ENCODE measurements at places on chromosomes 3 and 15.

- no peaks in the 10 kb centered on the region for H3K27me3 ChIP-seq
- no peak overlapping the region for H3K27ac ChIP-seq
- H3K4me1 ChIP-seq, result no peaks in the 10 kb centered on the region
- H3K4me3 ChIP-seq, result no peak overlapping the region
- no peak for DNase-seq
Measured at GRCh38 chr3:71415681-71416122, 167.8 kb downstream of the FOXP1 start.

- no peaks in the 10 kb centered on the region for H3K4me1 ChIP-seq
- H3K27me3 ChIP-seq, result no peaks in the 10 kb centered on the region
- no peak overlapping the region for H3K4me3 ChIP-seq
- H3K36me3 ChIP-seq, result no peaks in the 10 kb centered on the region
Measured at GRCh38 chr3:175238801-175239200, 379.7 kb downstream of the NAALADL2 start.

- no peaks in the 10 kb centered on the region for H3K27me3 ChIP-seq
- no peak for DNase-seq
- H3K4me1 ChIP-seq, result no peaks in the 10 kb centered on the region
Measured at GRCh38 chr3:47425959-47426358, 45.1 kb downstream of the PTPN23 start.

GRCh38 chr15:64348455-64348854, 7.5 kb downstream of the CSNK1G1 start:
- no peak overlapping the region for H3K27ac ChIP-seq
- DNase-seq, result no peak
- no peaks in the 10 kb centered on the region for H3K36me3 ChIP-seq
- no peaks in the 10 kb centered on the region for H3K4me1 ChIP-seq

DNA sequence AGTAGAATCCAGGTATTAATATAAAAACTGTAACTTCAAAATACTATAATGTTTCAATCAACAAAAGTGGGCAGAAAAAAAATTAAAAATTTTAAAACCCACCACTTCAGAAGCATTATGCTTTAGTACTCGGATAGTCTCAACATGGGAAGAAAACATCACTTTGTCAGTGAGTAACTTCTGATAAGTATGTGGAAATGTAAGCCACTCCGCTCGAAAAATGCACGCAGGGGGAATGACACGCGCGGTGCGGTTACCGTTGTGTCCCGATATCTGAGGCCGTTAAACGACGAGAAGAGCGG, 656 bp downstream of the NGLY1 start:
- peak overlapping the region; percentile 83 for H3K4me3 ChIP-seq
- no peaks in the 10 kb centered on the region for H3K27me3 ChIP-seq
- DNase-seq, result no peak
- H3K27ac ChIP-seq, result peak overlapping the region; percentile 62
- H3K36me3 ChIP-seq, result peaks cover 1% of the 10 kb centered on the region

GRCh38 chr3:186614597-186615483, 2.0 kb downstream of the AHSG start:
- no peak overlapping the region for H3K27ac ChIP-seq
- no peak overlapping the region for H3K4me3 ChIP-seq
- H3K4me1 ChIP-seq, result no peaks in the 10 kb centered on the region
- peak; percentile 83 for DNase-seq
- no peaks in the 10 kb centered on the region for H3K27me3 ChIP-seq
- H3K36me3 ChIP-seq, result no peaks in the 10 kb centered on the region

GRCh38 chr15:37044915-37045648, 55.3 kb downstream of the MEIS2 start:
- DNase-seq, result peak; percentile 54
- peaks cover 12% of the 10 kb centered on the region for H3K4me1 ChIP-seq

- no peaks in the 10 kb centered on the region for H3K4me1 ChIP-seq
- H3K27ac ChIP-seq, result no peak overlapping the region
- no peak for DNase-seq
- no peaks in the 10 kb centered on the region for H3K36me3 ChIP-seq
- no peak overlapping the region for H3K4me3 ChIP-seq
Measured at GRCh38 chr15:43208052-43209002, 12.5 kb downstream of the EPB42 start.

- DNase-seq, result peak; percentile 74
- H3K4me1 ChIP-seq, result peaks cover 1% of the 10 kb centered on the region
- H3K27me3 ChIP-seq, result no peaks in the 10 kb centered on the region
- H3K27ac ChIP-seq, result no peak overlapping the region
- no peaks in the 10 kb centered on the region for H3K36me3 ChIP-seq
- no peak overlapping the region for H3K4me3 ChIP-seq
Measured at GRCh38 chr15:85897895-85898717, 103.4 kb upstream of the KLHL25 start.

DNA sequence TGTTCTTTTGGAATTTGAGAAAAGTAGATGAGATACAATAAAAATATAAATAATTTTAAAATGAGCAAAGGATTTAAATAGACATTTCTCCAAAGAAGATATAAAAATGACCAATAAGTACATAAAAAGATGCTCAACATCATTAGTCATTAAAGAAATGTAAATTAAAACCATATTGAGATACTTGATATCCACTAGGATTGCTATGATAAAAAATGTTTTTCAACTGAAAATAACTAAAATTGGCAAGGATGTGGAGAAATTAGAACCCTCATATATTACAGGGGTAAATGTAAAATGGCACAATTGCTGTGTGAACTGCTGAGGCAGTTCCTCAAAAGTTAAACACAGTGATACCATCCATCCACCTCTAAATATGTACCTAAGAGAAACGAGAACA, 38.8 kb downstream of the LRRFIP2 start:
- no peak for DNase-seq
- no peak overlapping the region for H3K27ac ChIP-seq
- no peaks in the 10 kb centered on the region for H3K4me1 ChIP-seq

- H3K4me1 ChIP-seq, result no peaks in the 10 kb centered on the region
- H3K27me3 ChIP-seq, result no peaks in the 10 kb centered on the region
- no peaks in the 10 kb centered on the region for H3K36me3 ChIP-seq
- H3K4me3 ChIP-seq, result no peak overlapping the region
- H3K27ac ChIP-seq, result no peak overlapping the region
Measured at GRCh38 chr3:23575697-23576096, 230.1 kb upstream of the UBE2E1 start.

DNA sequence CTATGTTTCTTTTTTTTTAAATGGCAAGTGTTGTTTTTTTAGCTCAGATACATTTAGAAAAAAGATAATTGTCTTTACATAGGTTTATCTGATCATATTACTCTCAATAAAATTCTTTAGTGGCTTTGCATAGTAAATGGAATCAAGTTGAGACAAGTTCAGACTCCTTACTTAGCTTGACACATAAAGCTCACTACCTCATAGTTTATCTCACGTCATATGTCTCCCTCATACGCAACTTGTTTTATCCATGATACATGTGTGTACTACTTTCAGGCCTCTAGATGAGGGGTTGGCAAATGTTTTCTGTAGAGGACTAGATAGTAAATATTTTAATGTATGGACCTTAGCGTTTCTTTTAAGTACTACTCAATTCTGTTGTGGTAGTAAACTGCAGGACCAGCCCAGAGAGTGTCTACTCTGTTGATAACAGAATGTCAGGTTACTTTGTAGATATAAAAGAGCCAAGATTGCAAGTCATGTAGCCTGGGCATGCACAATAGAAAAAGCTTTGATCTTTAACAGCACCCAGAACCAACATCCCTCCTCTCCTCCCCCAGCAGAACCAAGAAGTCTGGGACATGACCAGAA, 28.2 kb upstream of the MGA start:
- H3K36me3 ChIP-seq, result no peaks in the 10 kb centered on the region
- no peak overlapping the region for H3K4me3 ChIP-seq
- no peak overlapping the region for H3K27ac ChIP-seq

DNA sequence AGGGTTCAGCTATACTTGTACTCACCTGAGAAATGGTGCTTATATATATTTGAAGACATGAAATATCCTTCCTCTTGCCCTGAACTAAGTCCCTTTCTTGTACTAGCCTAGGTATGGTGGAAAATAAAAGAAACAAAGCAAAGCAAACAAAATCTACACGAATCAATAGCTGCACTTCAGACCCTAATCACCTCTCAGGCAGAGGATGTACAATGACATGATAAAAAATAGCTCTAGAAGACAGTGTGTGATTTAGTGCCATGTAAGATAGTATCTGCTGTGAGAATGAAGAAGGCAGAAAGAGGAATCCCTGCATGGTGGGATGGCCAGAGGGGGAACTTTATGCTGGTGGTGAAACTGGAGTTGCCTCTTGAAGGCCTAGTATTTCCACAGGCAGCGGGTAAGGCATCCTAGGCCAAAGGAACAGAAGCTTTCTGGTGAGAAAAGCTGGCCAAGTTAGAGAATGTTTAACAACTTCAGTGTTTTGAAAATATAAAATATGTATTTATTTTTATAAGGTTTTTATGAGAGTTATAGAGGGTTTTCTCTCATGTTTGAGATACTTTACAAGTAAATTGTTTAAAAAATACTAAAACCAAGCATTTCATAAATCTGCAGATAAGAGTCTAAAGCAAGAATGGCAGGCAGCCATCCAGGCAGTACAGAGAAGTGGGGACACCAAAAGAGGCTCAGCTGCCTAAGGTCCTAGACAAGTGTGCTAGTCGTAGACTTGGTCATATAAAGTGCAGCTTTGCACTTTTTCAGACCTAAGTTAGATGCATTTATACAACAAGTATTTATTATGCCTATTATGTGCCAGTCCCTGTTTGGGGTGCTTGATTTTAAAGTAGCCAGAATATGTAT, 14.9 kb downstream of the LEKR1 start:
- peak; percentile 7 for DNase-seq
- no peaks in the 10 kb centered on the region for H3K4me1 ChIP-seq
- no peak overlapping the region for H3K27ac ChIP-seq
- H3K36me3 ChIP-seq, result no peaks in the 10 kb centered on the region
- no peak overlapping the region for H3K4me3 ChIP-seq

DNA sequence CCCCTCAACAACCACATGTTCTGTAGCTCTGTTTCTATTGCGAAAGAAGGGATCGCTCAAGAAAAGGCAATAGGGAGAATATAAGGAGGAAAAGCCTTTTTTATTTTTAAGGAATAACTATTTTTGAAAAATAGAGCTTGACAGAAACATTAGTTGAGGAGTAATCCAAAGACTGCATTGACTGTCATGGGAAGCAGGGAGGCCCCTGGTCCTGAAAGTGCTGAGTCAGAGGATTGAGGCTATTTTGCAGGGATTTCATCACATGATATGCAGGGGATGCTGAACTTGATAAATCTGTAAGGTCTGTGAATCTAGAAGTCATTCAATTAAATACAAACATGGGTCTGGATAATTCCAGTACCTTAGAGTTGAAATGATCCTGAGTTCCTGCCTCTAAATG, 92.0 kb downstream of the MTHFS start:
- no peaks in the 10 kb centered on the region for H3K36me3 ChIP-seq
- H3K27ac ChIP-seq, result no peak overlapping the region
- H3K4me1 ChIP-seq, result no peaks in the 10 kb centered on the region
- DNase-seq, result no peak
- H3K4me3 ChIP-seq, result no peak overlapping the region

DNA sequence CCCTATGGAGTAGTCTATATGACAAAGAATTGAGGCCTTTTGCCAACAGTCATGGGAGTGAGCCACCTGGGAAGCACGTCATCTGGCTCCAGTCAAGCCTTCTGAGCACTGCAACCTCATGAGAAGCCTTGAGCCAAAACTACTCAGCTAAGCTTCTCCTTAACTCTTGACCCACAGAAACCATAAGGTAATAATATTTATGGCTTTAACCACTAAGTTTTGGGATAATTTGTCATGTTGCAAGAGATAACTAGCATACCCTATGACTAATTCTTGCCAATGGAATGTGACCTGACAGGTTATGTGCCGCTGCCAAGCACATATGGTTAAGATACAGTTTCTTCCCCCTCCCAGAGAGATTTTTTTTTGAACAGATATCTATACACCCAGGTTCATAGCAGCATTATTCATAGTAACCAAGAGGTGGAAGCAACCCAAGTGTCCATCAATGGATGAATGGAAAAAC, 11.8 kb upstream of the SLC6A11 start:
- no peaks in the 10 kb centered on the region for H3K4me1 ChIP-seq
- H3K27ac ChIP-seq, result no peak overlapping the region
- no peaks in the 10 kb centered on the region for H3K27me3 ChIP-seq
- no peaks in the 10 kb centered on the region for H3K36me3 ChIP-seq
- H3K4me3 ChIP-seq, result no peak overlapping the region

DNA sequence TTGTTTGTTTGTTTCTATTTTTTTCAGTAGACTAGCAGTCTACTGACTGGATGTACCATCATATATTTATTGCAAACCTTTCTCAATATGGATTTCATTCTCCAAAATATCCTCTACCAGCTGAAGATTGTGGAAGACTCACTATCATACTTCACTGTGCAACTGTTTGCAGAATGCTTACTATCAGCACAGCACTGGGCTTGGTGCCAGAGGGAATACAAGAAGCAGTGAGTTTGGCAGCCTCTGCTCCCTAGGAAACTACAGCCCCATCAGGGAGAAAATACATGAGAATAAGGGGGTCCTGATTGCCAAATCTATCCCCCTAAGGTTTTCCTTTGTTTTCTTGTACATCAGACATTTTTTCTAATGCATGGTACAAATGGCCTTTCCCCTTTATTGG, 27.5 kb downstream of the AQP9 start:
- no peaks in the 10 kb centered on the region for H3K27me3 ChIP-seq
- no peak overlapping the region for H3K27ac ChIP-seq
- DNase-seq, result no peak
- no peaks in the 10 kb centered on the region for H3K4me1 ChIP-seq
- no peak overlapping the region for H3K4me3 ChIP-seq
- H3K36me3 ChIP-seq, result no peaks in the 10 kb centered on the region

- H3K4me1 ChIP-seq, result no peaks in the 10 kb centered on the region
- peak; percentile 77 for DNase-seq
- H3K36me3 ChIP-seq, result no peaks in the 10 kb centered on the region
- no peaks in the 10 kb centered on the region for H3K27me3 ChIP-seq
Measured at GRCh38 chr15:73908030-73908821, 18.0 kb upstream of the LOXL1 start.

DNA sequence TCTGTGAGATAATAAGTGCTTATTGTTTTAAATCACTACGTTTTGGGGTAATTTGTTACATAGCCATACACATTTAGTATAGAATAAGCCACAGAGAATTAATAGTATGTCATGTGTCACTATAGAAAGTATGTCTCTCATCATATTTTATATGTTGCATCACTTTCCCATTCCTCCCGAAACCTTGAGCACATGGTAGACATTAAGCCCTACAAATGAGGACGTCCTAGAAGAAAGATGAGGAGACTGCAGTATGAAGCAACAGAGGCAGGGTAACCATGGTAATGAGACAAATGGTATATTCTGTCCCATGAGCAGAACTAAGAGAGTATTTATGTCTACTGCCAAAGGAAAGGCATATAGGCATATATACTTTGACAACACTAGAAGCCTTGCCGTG, 720.2 kb downstream of the ROBO1 start:
- H3K4me3 ChIP-seq, result no peak overlapping the region
- no peaks in the 10 kb centered on the region for H3K36me3 ChIP-seq
- H3K4me1 ChIP-seq, result no peaks in the 10 kb centered on the region
- no peak overlapping the region for H3K27ac ChIP-seq

DNA sequence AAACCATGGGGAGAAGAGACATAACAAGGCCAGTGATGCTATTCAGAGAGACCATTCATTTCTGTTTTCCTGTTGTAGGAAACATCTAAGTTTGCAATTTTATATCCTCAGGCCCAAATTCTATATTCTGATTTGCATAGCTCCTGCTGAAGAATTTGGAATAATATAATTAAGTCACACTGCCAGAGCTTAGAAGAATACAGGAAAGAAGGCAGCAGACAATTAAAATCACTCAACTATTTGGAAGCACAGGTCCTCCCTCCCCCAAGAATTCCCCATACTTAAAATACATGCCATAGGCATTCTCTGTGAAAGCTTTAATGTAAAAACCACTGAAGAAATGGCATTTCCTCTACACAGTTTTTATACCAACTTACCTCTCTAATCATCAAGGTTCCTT, 66.9 kb upstream of the SLC2A2 start:
- H3K4me1 ChIP-seq, result no peaks in the 10 kb centered on the region
- H3K36me3 ChIP-seq, result no peaks in the 10 kb centered on the region
- H3K27ac ChIP-seq, result no peak overlapping the region
- DNase-seq, result peak; percentile 31
- H3K4me3 ChIP-seq, result no peak overlapping the region
- H3K27me3 ChIP-seq, result no peaks in the 10 kb centered on the region

Measured in mesendoderm (in vitro differentiated cells).